Activated CD8-positive, alpha-beta T cell treated with anti-CD3 and anti-CD28 coated beads, Interleukin-2, amount 10 ng/mL, durations not matched to agents 7 days and 5 days (primary cell): ENCODE measurements at places on chromosomes 3 and 15. TPM values are rescaled to one million over a fixed set of nuclear protein-coding genes. Genes with fewer than 3 reads are reported as not detected.

Gene SUSD5
- not detected for total RNA-seq

Gene PLA2G4E
- total RNA-seq = not detected

Gene IL5RA
- not detected for total RNA-seq

- no peak for DNase-seq
These were observed 114.2 kb downstream of the EBLN2 start for GRCh38 chr3:73175698-73176097.
